T-helper 17 cell (primary cell): ENCODE measurements at places on chromosomes 12 and 14.

DNA sequence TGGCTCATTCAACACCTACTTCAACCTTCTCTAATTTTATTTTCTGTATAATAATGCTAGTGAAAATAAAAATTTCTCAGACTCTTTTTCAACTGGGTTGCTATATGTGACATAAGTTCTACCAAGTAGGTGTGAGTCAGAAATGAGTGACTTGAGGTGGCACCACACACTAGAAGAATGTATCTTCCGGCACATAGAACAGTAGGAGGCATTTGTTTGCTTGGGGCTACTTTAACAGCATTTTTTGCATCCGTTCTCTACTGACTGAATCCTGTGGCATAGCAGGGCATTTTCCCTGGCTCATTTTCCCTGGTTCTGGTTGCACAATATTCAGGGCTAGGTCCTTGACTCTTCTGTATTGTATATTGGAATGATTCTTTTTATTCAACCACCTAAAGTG, 194.0 kb upstream of the SLC16A7 start:
- DNase-seq, result no peak

- no peak for DNase-seq
Observed at GRCh38 chr12:52195065-52195730, 3.4 kb upstream of the KRT80 start.

GRCh38 chr14:36820901-36821300, 159.2 kb downstream of the PAX9 start:
- DNase-seq, result no peak

- DNase-seq, result no peak
Observed at GRCh38 chr12:89464974-89465592, 59.5 kb downstream of the GALNT4 start.

GRCh38 chr12:6943722-6944380, at the start of the genes C12orf57 and RNU7-1:
C12orf57 (plus strand) TSS chr12:6944022; CDS start chr12:6944122, 100 bp downstream.
RNU7-1 (plus strand) TSS chr12:6943816.
- DNase-seq, result peak; percentile 46

DNA sequence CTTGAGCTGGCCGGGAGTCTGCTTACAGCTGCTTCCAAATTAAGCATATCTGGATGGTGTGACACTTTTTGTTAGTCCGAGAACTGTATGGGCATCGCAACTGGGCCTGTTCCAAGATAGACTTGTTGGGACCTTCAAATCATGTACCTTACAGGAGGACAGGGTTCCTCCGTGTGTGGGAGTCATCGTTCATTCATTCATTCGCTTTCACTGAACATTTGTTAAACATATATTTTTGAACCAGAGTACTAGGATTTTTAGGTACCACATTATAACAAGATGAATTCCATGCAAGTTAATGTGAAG, 387 bp upstream of the IPO8 start:
- no peak for DNase-seq

- no peak for DNase-seq
Observed at GRCh38 chr14:73976125-73976524, 26.0 kb downstream of the COQ6 start.

- DNase-seq, result no peak
Observed at GRCh38 chr14:74836251-74836960, 39.5 kb downstream of the PROX2 start.

- DNase-seq, result no peak
Observed at GRCh38 chr12:31991146-31991545, 31.9 kb downstream of the RESF1 start.

- DNase-seq, result no peak
Observed at GRCh38 chr12:72547573-72547972, 275.4 kb downstream of the TRHDE start.

DNA sequence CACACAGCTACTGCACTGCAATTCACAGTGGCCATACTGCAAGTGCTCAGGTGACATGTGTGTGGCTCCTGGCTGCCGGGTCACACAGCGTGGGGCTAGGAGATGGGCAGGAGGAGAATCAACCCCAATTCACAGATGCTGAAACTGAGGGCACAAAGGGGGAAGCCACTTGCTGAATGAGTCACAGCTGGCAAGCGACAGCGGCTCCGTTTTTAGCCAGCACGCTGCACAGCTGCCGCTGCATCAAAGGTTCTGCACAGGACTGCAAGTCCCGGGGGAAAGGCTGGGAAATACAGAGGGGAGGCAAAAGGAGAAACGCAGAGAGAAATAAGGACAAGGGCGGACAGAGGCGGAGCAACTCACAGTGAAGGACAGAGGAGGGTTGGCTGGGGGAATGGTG, 57.9 kb downstream of the KDM2B start:
- no peak for DNase-seq

GRCh38 chr14:100674428-100674827, 52.3 kb upstream of the DLK1 start:
- no peak for DNase-seq

- DNase-seq, result no peak
Observed at GRCh38 chr12:116525418-116526001, 33.7 kb upstream of the MAP1LC3B2 start.

GRCh38 chr12:122891661-122892525, 4.0 kb downstream of the VPS37B start:
- no peak for DNase-seq

DNA sequence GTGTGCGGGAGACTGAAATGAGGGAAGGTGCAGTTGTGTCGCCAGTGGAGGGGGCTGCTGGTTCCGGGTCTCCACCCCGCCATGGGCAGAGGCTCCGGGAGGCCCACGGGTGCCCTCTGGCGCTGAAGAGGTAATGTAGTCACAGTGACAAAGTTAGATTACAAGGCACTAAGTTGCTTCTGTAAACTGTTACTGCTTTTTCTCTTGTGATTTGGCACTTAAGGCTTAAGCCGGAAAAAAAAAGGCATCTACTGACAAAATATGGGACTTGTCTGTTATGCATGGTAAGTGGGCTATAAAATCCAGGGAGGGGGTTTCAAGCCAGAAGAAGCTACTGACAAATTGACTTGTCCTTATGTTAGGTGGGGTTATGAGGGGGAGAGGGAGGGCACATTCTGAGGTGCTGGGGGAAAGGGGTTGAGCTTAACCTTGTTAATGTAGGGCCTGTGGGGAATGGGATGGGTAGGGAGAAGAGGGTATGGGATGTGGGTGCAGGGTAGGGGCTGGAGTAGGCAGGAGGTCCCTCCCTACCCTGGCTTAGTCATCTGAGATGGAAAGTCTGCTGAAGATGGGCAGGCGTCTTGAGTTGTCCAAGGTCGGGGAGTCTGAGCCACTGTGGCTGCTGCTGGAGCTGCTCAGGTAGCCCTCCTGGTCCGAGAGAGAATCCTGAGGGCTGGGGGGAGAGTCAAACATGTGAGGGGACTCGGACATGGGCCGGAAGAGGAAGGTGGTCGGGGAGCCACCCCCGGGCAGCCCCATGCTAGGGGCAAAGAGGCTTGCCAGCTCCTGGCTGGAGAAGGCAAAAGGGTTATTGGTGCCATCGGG, 3.7 kb downstream of the ZFP36L1 start:
- peak; percentile 78 for DNase-seq

- no peak for DNase-seq
Observed at GRCh38 chr14:89386212-89386886, 30.7 kb downstream of the FOXN3 start.

DNA sequence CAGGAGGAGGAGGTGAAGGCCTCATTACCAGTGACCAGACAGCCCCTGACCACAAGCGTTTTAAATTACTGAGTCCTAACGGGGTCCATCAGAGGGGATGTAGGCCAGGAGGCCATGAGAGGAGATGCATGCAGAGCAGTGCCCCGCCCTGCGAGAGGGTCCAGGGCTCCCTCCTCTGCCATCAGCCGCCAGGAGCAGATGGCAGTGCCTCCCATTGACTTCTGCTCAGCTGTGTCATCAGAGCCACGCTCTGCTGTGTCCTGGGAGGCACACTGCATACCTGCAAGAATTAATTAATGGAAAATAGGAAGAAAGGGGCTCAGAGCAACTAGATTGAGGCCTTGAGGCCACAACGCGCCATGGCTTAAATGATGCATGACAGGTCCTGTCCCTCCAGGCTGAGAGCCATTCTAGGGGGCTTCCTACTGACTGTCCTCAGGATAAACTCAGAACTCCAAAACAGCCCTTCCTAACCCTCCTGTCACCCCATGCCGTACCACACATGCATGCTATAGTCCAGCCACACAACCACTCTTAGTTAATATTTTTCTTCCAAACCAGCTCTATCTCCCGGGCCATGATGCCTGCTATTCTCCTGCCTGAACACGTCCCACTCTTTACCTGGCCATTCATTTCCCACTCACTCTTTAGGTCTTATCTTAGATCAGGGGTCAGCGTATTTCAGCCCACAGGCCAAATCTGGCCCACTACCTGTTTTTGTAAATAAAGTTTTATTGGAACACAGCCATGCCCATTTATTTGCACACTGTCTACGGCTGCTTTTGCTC, 235.8 kb downstream of the KSR2 start:
- DNase-seq, result no peak

DNA sequence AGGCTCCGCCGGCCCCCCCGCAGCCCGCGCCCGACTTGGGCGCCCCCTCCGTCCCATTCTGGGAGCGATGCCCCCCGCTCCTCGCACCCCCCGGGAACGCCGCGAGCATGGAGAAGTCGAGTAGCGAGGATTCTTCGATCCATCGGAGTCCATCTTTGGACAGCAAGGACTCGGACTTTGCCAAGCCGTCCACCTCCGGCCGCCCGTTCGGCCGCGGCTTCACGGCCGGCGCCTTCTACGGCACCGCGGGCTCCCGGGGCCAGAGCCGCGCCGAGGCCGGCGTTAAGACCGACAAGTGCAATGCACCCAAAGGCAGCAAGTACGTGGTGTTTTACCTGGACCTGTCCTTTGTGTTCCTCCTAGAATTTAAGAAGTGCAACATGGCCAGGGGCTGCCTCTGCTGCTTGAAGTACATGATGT, 123.6 kb downstream of the TSPAN9 start:
- DNase-seq, result no peak

DNA sequence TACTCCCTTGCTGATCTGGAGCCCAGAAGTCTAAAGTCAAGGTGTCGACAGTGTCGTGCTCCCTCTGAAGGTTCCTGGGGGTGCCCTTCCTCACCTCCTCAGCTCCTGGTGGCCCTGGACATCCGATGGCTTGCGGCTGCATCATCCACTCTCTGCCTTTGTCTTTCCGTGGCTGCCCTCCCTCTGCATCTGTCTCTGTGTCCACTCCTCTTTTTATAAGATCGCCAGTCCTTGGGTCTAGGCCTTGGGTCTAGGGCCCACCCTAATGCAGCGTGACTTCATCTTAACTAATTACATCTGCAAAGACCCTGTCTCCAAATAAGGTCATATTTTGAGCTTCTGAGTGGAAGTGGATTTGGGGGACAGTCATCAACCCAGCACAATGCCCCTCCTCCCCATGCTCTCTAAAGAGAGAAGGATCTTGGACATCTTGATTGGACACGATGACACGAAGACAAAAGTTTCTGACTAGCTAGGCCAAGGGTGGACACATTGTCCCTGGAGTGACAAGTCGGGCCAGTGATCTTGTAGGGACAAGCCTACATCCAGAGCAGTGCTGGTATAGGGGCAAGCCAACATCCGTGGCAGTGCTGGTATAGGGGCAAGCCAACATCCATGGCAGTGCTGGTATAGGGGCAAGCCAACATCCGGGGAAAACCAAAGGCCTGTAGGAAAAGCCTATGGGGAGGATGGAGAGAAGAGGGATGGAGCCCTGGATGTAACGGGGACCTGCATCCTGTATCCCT, 93.9 kb upstream of the DIO3 start:
- no peak for DNase-seq

DNA sequence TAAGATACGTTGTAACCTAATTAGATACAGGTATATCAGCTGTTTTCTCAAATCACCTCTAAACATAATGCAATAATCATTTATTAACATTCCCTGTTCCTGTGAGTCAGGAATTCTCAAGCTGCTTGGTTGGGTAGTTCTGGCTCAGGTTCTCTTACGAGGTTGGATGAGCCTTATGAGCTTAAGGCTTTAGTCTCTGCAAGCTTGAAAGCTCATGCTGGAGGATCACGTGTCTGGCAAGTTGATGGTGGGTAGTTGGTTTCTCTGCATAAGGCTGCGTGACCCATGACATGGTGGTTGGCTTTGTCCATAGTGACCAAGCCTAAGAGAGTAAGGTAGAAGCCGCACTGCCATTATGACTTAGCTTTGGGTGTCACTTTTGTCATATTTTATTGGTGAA, 62.0 kb downstream of the PLEKHA5 start:
- no peak for DNase-seq

DNA sequence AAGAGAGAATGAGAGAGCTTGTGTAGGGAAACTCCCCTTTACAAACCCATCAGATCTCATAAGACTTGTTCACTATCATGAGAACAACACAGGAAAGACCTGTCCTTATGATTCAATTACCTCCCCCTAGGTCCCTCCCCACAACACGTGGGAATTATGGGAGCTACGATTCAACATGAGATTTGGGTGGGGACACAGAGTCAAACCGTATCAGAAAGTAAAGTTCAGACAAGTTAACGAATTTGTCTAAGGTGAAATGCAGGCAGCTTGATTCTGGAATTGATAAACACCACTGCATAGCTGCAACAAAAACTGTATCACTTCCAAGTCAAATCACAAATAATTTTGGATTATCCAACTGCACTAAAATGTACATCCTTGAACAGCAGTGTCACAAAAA, 47.4 kb downstream of the FOXN3 start:
- no peak for DNase-seq

DNA sequence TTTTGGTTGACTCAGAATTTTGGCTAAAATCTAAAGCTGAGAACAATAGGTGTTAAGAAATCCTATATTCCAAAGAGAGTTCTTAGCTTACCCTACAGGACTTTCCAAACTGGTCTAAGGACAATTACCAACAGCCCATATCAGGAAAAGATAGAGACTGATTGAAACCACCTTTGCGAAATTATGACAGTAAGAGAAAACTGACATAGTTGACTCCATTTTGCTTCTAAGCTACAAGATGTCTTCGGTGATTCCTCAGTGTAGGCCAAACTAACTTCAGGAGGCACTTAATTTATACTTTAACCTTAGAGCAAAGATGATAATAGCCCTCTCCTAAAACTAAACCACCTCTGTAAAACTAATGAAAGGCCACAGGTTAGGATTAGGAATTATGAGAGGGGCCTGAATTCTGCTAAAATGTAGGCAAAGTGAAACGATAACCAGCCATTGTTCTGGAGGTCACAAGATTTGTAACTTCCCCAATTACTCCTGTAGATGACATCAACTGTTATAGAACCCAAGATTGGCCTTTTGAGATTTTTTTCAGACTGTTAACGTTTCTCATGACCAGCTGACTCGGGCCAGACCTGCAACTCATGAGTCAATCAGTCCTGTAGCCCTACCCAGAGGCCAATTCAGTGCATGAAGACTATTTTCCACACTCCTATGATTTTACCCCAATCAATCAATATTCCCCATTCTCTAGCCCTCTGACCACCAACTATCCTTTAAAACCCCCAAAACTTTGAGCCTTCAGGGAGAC, 43.0 kb downstream of the KLRG1 start:
- no peak for DNase-seq

GRCh38 chr12:116639765-116640164, 80.6 kb downstream of the MAP1LC3B2 start:
- no peak for DNase-seq

- DNase-seq, result no peak
Observed at GRCh38 chr12:100359248-100359647, 2.4 kb downstream of the SLC17A8 start.

DNA sequence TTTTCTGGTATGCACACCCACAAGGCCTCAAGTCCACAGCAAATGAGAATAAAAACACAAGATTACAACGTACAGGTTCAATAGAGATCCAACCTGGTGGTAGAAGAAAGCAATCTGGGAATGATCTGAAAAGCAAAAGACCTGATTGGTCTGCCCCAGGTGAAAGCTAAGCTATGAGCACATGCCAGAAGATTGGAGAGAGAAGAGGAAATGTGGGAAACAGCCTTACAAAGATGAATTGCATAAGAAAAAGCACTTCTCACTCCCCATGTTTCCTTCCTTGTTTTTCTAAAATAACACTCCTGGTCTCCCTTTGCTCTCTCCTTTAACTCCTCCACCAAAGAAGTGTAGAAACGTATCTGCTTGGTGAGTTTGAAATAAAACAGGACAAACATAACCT, 77.3 kb upstream of the ANO6 start:
- no peak for DNase-seq
